ENCODE measurements at places on chromosomes 1 and 21.

GRCh38 chr21:35149698-35150097, 100.6 kb upstream of the RUNX1 start:
- no peak for DNase-seq

DNA sequence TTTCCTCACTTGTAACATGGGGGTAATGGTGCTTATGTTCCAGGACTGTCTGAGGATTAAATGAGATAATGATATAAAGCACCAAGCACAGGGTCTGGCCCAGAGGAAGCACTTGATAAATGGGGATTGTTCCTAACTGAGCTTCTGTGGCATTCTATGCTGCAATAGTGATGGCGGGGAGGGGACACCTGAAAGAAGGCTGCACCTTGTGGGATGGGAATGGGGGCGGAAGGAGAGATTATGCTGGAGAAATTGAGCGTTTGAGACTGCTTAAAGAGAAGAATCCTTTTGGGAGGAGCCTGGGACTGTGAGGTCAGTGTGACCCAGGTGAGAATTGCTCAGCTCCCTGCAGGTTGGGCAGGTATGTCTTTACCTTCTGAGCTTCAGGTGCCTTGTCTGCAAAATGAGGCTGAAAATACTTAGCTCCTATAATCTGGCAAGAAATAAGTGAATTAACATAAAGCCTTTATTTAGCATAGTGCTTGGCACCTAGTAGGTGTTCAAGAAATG, 55.9 kb upstream of the CTPS1 start:
- DNase-seq: no peak

GRCh38 chr1:227775841-227776240, 39.6 kb upstream of the PRSS38 start:
- DNase-seq: no peak

- no peak for DNase-seq
Observed at GRCh38 chr1:21700094-21700493, 30.9 kb upstream of the RAP1GAP start.

DNA sequence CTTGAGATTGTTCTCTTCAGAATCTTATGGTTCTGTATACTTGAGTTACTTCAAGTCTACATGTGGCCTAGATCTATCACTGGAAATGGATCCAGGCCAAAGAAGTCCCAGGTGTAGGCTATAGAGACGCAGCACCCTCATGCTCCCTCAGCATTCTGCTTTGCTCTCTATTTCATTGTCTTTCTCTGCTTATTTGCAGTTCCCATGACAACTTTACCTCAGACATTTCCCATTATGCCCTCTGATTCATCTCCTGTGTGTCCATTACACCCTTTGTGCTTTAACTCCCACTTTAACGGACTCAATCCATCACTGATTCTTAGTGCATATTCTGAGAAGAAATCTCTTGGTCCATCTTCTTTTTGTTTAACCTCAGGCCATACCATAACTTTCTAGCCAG, 236.9 kb upstream of the NRIP1 start:
- no peak for DNase-seq

- no peak for DNase-seq
Observed at GRCh38 chr1:17521946-17522612, 17.4 kb upstream of the ARHGEF10L start.

- peak; percentile 75 for DNase-seq
Observed at GRCh38 chr1:27662707-27663393, 9.1 kb downstream of the IFI6 start.

- no peak for DNase-seq
Observed at GRCh38 chr1:60367532-60367931, 294.0 kb upstream of the C1orf87 start.

DNA sequence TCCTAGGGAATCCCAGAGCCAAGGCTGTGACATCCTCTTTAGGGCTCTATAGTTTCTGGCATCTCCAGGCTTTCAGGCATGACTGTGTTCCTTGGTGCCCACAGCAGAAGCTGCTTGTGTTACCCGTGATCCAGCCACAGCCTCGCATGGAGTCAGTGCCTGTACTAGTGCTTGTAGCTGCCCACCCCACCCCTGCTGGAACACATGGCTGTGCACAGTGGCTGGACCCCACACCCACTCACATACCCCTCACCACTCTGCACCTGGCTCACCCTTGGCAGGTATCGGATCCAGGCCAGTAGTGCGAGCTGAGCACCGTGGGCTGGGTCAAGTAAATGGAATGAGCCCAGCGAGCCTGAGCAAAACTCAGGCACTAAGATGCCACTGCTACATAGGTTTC, 934.7 kb upstream of the PRMT6 start:
- no peak for DNase-seq

DNA sequence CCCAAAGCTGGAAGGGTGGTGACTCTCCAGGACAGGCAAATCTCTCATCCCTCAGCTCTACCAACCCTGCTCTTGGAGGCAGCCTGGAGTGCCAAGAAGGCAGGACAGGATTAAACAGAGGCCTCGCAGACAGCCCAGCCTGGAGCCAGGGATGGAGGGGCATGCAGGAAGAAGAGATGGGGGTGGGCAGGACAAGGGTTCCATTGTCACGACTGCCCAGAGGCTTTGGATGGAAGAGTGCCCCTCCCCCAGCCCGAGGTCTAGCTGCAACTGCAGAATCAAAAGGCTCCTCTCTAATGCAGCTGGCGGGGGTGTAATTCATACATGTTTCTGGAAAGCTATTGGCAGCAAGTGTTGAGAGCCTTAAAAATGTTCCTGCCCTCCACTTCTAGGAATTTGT, 8.8 kb downstream of the RAB7B start:
- peak; percentile 76 for DNase-seq

- DNase-seq: no peak
Observed at GRCh38 chr1:17403081-17403480, 31.1 kb downstream of the PADI6 start.

GRCh38 chr1:23596382-23597358, 37.4 kb upstream of the ID3 start:
- DNase-seq: no peak

- no peak for DNase-seq
Observed at GRCh38 chr1:245054105-245054504, 100.7 kb upstream of the KIF26B start.

- DNase-seq: no peak
Observed at GRCh38 chr1:4346131-4346530, 308.3 kb upstream of the AJAP1 start.

DNA sequence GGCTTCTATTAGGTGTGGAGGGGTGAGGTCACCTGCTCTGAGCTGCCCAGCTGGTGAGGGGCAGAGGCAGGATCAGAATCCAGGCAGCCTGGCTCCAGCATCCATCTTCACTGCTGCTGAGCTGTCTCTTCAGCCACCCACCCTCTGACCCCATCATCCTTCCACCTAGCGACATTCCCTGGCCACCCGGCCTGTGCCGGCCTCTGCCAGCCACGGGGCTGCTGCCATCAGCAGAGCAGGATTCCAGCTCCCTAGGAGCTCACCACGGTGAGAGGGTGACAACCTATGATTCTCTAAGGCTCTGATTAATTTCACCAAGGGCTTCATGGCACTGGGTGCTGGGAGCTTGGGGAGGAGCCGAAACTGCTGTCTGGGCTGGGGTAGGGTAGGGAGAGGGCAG, 32.1 kb downstream of the ALPL start:
- no peak for DNase-seq

- no peak for DNase-seq
Observed at GRCh38 chr1:157841708-157842107, at the start of gene CD5L. CD5L (minus strand) TSS chr1:157841808; CDS start chr1:157841701, 107 bp downstream.

DNA sequence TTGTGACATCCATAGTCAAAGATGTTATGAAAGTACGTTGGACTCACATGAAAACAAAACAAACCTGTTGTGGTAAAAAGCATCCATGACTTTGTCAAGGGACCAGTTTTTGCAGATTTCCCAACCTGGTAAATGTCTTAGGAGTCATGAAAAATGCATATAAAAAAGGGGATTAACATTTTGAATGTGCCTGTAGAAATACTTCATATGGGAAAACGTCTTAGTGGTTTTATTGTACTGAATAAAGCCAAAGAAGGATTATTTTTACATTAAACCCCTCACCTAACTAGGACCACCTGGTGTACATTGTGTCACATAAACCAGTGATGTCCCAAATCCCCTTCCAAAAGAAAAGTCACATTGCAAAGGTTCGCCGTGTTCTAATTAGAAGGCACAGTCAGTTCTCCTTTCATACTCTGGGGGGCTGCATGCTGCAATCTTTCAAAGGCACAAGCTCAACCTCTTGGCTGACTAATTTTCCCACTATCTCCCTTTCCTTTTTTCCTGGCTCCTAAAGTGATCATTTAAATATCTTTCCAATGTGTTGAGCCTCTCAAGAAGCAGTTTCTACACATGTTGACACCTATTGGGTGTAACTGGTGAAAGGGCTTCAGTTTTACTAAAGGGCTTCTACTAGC, 119.8 kb upstream of the SPAG17 start:
- no peak for DNase-seq

DNA sequence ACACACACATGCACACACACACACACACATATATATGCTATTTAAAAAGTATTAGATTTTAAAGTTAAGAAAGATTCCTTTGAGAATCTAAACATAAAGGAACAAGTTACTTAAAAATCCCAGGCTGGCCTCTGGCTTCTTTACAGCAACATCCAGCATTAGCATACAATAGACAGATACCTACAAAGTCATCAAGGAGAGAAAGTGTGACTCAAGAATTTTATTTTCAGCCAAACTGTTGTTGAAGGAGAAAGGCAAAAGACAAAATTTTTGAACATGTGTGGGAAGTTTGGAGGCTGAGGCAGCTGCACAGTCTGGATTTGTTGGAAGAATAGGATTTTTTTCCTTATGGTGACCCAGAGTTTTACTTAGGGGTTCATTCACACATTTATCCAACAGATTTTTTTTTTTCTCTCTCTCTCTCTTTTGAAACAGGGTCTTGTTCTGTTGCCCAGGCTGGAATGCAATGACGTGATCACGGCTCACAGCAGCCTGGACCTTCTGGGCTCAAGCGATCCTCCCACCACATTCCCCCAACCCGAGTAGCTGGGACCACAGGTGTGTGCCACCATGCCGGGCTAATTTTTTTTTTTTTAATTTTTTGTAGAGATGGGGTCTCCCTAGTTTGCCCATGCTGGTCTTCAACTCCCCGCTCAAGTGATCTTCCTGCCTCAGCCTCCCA, 24.0 kb upstream of the SPOCD1 start:
- DNase-seq: no peak

- DNase-seq: no peak
Observed at GRCh38 chr1:21781815-21782348, 1.1 kb downstream of the USP48 start.

- DNase-seq: no peak
Observed at GRCh38 chr1:198449261-198449660, 91.2 kb downstream of the ATP6V1G3 start.

- DNase-seq: no peak
Observed at GRCh38 chr21:38751379-38752050, 54.2 kb upstream of the ETS2 start.

GRCh38 chr1:174988986-174989385, 10.8 kb upstream of the CACYBP start:
- DNase-seq: no peak

DNA sequence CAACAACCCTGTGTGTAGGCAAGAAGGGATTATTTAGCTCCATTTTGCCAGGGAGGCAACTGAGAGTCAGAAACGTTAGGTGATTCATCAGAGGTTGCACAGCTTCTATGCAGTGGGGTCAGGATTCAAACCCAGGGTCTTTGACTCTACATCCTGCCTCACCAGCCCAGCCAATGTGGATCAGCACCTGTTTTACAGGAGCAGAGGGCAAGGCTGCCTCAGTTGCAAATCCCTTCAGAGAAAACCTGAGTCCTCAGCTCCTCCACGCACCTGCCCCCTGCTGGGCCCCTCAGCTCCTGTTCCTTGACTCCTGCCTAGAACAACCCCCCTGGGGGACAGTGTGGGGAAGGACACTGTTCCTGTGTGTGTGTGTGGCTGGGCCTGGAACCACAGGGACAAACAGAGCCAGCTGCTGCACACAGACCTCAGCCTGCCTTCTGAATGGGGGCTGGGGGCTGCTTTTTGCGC, 61.6 kb downstream of the LRRN2 start:
- DNase-seq: no peak

DNA sequence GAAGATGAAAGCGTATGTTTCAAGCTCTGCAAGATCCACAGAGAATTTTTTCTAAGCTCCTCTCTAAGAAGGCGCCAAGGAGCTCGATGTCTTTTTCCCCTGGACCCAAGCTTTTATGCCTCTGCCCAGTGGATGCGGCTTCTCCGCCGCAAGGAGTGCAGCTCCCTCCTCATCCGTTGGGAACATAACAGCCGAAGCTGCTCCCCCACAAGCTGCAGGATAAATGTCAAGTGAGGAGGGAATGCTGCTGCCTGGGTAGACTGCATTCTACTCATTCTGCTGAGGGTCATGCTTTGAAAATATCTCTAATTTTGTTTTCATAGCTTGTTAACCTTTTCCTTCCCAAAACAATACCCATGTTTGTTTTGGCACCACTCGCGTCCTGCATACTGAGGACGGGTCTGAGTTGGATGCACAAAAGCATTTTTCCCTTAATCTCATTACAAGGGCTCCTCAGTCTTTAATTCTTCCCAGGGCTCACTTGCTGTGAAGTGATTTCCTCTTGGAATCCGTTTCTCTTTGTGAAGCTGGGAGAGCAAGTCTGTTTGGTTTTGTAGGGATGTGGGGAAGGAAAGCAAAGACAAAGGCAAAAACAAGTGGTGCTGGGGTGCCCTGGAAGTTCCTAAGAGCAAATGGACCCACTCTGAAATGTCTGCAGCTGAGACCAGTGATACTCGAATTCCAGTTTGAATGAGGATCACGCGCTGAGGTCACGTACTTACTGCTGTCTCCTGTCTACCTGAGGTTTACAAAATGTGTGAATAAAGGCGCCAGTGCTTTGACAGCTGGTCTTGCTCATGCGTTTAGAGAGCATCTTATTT, 134.0 kb upstream of the IRF2BP2 start:
- no peak for DNase-seq

DNA sequence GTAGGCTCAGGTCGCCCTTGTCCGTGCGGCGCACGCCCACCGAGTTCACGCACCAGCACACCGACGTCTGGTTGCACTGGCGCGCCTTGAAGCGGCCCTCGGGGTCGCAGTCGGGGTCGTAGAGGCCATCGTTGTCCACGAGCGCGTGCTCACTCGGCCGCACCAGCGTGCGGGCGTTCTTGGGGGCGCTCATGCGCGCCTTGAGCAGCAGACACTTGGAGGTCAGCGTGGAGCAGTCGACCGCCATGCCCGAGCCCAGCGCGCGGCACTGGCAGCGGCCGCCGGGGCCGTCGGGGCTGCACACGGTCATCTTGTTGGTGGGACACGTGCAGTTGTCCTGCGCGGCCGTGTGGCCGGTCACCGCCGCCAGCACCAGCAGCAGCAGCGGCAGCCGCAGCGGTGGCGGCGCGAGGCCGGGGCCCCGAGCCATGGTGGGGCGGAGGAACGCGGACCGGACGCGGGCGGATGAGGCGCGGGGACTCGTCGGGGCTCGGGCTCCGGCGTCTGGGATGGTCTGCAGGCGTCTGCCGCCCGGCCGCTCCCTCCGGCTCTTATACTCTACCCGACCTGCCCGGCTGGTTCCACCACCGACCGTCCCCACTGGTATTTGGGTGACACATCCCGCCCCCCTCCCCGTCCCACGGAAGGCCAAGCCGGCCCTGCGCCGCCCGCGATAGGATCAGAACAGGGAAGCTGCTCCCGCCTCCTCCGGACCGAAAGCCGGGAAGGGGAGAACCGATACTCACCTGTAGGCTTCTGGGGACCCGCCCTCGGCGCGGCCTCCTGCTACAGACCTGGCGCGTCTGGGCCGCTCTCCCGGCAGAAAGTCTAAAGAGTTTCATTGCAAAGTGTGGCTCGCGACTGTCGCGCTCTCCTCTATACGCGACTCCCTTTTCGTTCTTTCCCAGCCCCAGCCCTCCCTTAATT, at the start of gene TACSTD2:
TSS of gene TACSTD2 (minus strand) at position 526 of the 927 bp plus-strand sequence. CDS start at position 430, 96 bp downstream.
- no peak for DNase-seq

- no peak for DNase-seq
Observed at GRCh38 chr1:42758641-42759040, 8.2 kb downstream of the P3H1 start.

- DNase-seq: no peak
Observed at GRCh38 chr1:111603979-111604378, 15.6 kb upstream of the RAP1A start.

All from nucleus accumbens (tissue), 56 donors.